GM03348 (cell line): ENCODE measurements at places on chromosomes 1 and 21.
A peak's percentile ranks its signal among the peaks of the same experiment; 100 is the strongest.

DNA sequence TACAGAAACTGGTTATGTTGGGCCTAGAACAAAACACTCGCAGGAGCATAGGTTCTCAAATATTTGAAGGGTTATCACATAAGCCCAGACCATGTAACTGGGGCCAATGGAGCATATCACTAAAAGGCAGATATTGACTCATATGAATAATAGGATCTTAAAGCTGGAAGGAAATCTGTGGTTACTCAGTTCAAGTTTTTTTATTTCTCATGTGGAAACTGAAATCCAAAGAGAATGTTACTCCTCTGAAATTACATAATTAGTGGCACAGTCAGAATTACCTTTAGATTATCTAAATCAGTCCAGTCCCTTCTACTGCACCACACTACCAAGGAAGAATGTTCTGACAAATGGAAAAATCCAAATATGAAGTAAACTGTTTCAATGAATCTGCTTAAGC is 12.0 kb downstream of the SLAMF8 start:
- DNase-seq = no peak

DNA sequence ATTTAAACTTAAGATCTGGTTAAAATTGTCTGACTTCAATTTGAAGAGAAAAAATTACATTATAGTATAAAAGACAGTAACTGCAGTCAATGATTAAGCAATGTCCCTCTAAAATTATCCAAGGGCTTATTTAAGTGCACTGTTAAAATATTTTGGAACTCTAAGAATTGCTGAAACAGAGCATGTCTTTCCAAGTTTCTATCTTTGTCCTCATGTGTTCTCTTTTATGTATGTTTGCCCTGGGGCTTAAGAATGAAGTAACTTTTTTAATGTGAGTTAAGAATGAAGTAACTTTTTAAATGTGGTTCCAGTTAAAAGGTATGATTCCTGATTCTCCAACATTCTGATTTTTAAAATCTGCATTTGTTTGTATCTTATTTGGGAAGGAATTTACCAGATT is 69.0 kb upstream of the MARK1 start:
- no peak for DNase-seq

- peak; percentile 93 for DNase-seq
These were observed 2.1 kb upstream of the PFKL start for GRCh38 chr21:44297525-44298290.

GRCh38 chr1:21308330-21308729 is 18.1 kb upstream of the ECE1 start:
- DNase-seq = no peak

- DNase-seq = no peak
These were observed 55.0 kb upstream of the MACF1 start for GRCh38 chr1:39149509-39149908.

GRCh38 chr1:81703756-81704463 is 96.8 kb upstream of the ADGRL2 start:
- peak; percentile 11 for DNase-seq

- no peak for DNase-seq
These were observed 34.1 kb upstream of the AHCYL1 start for GRCh38 chr1:109950509-109950908.

DNA sequence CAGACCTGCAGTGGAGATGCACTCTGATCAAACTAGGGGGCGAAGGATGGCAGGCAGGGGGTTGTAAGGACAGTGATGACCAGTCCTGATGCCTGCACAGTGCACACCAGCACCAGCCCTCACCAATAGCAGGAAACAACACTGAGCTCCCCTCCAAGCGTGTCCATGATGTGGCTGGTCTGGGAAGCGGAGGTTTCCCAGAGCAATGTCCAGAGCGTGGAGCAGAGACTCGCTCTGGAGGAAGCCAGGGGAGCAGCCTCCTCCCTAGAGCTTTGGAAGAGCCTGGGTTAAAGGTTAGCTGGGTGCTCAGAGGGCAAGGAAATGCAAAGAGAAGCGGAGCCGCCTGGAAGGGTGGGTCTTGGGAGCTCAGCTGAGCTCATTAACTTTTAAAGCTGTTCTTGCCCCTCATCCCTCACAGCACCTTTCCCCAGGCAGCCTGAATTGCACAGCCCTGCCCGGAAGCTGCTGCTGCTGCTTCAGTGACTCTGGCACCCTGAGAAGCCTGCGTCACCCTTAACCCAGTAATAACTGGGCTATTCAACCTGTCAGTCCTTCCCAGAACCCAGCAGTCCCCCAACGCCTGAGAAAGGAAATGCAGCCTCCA is 162.2 kb upstream of the RAB4A start:
- no peak for DNase-seq

DNA sequence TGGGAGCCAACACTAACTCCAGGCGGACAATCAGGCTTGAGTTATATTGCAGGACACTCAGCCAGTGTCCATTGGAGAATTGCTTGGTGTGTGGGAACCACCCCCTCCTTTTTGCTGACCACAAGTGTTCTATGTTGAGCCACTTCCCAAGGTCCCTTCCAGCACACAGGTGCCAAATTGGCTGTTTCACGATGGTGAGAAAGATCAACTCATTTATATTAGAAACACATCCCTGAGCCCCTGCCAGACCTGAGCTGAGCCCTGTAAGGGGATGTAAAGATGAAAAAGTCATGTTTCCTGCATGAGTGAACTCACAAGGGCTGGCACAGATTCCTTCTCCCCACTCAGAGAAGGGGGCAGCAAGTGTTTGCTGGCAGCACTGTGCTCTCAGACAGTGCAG is 96.5 kb downstream of the KCNN3 start:
- no peak for DNase-seq

GRCh38 chr21:34348890-34349519 is 14.8 kb upstream of the KCNE2 start:
- DNase-seq = no peak

GRCh38 chr1:176717066-176717750 is 254.2 kb downstream of the PAPPA2 start:
- DNase-seq = no peak

DNA sequence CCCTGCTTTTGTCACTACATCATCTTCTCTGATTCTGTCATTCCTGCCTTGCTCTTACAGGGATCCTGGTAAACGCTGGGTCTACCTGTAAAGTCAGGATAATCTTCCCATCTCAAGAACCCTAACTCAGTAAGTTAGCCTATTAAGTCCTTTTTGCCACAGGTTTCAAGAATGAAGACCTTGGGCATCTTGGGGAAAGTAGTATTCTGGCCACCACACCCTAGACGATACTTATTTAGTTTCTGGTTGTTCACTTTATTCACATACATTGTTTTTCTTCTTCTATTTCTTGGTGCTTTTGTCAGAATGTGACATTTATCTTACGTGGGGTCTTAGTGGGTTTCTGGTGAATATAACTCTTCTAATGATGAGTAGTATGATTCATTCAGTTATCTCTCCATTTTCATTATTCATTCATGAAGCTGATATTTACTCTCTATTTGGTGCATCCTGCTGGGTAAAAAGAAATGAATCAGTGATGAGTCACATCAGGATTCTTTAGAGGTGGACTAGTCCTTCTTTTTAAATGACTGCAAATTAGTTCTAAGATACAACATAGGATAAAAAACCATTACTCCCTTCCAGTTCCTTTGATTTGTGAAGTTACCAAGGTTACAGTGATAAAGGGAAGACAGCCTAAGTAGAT is 514.4 kb upstream of the B3GALT2 start:
- peak; percentile 1 for DNase-seq

DNA sequence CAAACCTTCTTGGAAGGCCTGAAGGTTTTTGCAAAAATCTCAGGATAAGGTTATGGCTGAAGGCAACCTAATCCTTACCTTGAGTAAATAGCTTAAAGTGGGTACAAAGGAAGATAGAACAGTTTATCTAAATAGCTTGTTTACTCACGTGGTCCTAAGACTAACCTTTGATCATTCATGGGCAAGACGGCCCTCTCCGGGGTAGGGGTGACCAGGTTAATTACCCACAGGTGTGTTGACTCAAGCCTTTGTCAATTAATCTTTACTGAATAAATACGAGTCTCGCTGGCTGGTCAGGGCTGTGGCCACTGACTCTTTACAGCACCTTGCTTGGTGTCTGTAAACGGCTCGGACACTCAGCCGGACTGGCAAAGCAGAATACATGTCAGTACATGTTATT is 10.8 kb downstream of the AADACL4 start:
- DNase-seq = no peak

- peak; percentile 85 for DNase-seq
These were observed 9.1 kb upstream of the MTFR1L start for GRCh38 chr1:25810341-25811299.

GRCh38 chr1:54052431-54052933 is 522 bp downstream of the TMEM59 start:
- peak; percentile 63 for DNase-seq

- DNase-seq = peak; percentile 94
These were observed at the start of gene S100A16 for GRCh38 chr1:153612755-153613331. TSS of gene S100A16 (minus strand) at chr1:153613137. CDS start at chr1:153608151, 4,986 bp downstream.

- DNase-seq = peak; percentile 43
These were observed 16.8 kb downstream of the APP start for GRCh38 chr21:26153758-26154157.

DNA sequence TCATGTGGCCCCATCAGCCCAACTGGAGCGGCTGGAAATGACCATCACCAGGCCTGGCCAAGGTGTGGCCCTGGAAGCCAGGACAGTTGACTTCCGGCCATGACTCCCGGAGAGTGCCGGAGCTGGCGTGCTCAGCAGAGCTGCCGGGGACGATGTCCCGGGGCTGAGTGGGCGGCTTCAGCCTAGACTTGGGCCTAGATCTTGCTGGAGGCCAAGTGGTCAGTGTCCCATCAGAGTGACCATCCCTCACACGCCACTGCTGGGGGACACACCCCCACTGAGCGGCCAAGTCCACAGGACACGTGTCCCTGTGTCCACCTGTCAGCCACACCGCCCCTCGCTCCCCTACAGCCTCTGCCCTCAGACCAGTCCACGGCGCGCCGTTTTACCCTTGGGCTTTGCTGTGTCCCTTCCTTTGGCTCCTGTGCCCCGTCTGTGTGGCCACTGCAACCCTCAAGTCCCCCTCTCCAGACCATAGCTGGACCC is 4.0 kb downstream of the FAAP20 start:
- DNase-seq = no peak

DNA sequence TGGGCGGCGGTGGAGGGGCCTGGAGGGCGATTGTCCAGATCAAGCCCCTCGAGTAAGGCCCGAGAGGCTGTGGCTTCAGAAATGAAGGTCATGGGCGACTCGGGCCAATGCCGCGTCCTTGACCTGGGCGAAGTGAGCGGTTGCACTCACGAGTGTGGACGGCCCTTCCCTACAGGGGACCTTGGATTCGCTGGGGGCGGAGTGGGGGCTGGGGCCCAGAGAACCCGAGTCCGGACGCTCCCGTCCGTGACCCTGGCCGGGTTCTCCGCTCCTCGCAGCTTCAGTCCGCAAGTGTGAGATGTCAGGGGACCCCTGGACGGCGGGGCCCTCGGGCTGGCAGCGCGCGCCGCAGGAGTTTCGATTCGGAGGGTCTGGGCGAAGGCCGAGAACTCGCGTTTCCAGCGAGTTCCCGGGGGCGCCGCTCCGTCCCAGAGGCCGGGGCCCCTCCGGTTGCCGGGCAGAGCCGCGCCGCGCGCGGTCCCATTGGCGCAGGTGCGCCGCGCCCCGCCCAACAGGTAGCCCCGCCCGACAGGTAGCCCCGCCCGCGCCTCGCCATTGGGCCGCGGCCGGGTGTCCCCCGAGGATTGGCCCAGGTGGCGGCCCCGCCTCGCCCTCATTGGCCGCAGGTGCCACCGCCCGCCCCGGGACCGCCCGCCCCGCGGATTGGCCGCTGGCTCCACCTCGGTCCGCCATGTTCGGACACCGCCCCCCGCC is at the start of gene PRKCZ:
Gene PRKCZ, plus strand, starts transcription at position 694 of the 714 bp plus-strand sequence. CDS start 220 bp downstream, outside the sequence.
- no peak for DNase-seq

DNA sequence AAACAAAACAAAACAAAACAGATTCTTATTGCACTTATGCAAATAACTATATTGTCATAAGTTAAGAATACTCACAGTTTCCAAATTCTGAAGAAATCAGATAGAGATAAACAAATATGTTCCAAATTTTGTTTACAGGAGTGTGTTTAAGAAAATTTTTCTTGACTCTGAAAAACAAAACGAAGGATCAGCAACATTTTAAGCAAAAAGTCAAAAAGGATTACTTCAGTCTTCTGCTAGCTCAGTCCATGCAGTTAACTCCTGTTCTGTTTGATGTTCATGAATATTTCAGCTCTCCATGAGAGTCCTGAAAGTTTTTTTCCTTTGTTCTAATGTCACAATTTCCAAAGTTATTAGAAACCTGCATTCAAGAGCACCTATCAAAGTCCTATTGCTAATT is 33.2 kb upstream of the KLF18 start:
- DNase-seq = no peak

DNA sequence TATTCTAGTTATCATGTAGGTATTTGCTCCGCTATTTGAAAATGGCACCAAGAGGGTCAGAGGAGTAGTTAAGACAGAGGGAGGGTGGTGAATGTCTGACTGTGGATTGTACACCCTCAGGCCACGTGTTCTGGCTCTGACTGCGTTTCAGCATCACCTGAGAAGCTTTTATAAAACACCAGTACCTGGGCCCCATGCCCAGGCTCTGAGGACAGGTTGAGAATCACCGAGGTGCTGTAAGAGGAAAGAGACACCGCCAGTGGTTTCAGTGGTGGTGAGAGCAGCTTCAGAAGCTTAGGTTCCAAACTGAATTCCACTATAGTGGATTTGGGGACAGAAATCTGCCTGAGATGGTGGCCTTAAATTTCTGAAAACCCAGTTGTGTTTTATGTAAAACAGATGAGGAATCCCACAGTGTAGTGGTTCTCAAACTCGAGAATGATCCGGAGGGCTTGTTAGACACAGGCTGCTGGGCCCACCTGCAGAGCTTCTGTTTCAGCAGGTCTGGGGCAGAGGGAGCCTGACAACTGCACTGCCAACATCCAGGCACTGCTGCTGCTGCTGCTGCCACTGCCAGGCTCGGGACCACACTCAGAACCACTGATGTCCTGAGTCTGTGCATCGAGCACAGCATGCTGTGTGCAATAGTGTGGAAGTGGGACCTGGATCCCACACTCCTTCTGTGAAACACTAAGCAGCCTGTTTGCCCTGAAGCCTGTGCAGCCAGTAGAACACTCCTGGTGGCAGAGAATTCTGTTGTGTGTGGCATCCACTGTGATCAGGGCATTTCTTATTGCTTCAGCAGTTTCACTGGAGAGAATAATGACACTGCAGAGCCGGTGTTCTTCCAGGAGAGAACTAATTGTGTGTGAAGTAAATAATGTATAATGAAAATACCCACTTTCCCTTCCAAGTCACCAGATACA is 98.7 kb downstream of the SUSD4 start:
- no peak for DNase-seq

DNA sequence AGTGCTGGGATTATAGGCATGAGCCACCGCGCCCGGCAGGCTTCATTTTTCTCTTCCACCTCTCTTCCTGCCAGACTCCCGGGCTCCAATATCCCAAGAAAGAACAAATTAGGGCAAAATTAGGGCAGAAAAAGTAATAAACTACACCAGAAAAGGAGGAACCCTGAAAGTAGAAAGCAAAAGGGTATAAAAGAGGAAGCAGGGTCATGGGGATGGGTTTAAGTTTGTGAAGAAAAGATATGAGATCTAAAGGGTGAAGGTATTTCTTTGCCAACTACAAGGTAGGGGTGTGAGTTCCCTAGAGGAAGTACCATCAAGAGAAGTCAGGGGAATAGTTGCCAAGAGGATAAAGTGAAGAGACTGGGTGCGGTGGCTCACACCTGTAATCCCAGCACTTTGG is 9.9 kb downstream of the PTPN22 start:
- DNase-seq = no peak

- DNase-seq = no peak
These were observed 20.8 kb downstream of the GNAT2 start for GRCh38 chr1:109598655-109599054.
